NT2/D1 (cell line): ENCODE measurements at places on chromosomes 12 and 14.

- DNase-seq = no peak
Measured at GRCh38 chr12:1740161-1740948, 49.5 kb downstream of the ADIPOR2 start.

GRCh38 chr12:23380419-23381100, 568.9 kb downstream of the SOX5 start:
- DNase-seq = no peak

- DNase-seq = no peak
Measured at GRCh38 chr12:87280356-87280755, 748.8 kb downstream of the C12orf50 start.

DNA sequence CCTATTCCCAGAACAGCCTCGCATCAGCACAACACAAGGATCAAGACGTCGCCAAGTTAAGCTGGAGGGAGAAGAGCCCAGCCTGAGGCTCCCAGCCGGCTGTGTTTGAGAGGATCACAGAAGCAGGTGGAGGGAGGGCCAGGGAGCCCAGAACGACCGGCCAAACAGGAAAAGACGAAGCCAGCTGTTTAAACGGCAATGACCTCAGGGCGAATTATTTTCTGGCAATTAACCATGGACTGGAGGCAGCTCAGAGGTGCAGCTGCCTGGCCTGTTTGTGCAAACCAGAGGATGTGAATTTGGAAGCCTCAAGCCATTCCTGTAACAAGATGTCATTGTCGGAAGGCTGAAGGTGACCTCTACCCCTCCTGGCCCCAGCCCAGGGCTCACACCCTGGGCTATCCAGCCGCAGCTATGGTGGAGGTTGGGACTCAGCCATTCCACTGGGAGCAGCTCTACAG, 175.8 kb upstream of the PRMT8 start:
- DNase-seq = peak; percentile 42

- DNase-seq = peak; percentile 36
Measured at GRCh38 chr14:78519863-78520262, 349.7 kb downstream of the NRXN3 start.

DNA sequence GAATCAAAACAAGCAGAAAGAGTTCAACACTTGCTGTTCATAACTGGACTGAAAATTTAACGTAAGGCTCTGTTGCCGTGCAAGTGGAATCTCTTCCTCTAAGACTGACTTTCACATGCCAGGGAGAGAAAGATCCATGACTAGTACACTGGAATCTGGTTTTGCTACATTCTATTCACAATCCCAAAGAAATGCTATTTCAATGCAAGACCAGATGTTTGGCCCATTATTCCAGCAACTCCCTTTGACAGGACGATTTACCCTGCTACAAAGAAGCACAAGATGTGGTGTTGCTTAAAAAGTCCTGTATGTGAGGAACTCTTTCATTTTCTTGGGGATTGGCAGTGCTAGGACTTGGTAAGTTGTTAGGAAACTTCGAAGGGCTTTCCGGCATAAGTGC, 17.4 kb downstream of the RFC5 start:
- no peak for DNase-seq

- no peak for DNase-seq
Measured at GRCh38 chr14:68878908-68879307, 86.0 kb upstream of the ZFP36L1 start.

DNA sequence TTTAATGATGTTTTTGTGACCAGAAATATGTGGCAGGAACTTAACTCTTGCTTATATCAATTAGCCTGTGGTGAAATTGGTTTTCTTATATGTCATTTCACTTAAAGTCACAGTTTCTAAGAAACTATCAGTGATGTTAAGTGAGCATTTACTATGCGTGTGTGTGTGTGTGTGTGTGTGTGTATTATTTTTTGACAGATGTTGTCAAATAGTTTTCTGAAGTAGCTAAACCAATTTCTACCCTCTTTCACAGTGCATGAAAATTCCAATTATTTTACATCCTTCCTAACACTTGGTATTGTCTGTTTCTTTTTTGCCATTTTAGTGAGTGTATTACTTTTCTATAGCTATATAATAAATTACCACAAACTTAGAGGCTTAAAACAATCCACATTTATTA, 122.1 kb upstream of the CAND1 start:
- DNase-seq = no peak

DNA sequence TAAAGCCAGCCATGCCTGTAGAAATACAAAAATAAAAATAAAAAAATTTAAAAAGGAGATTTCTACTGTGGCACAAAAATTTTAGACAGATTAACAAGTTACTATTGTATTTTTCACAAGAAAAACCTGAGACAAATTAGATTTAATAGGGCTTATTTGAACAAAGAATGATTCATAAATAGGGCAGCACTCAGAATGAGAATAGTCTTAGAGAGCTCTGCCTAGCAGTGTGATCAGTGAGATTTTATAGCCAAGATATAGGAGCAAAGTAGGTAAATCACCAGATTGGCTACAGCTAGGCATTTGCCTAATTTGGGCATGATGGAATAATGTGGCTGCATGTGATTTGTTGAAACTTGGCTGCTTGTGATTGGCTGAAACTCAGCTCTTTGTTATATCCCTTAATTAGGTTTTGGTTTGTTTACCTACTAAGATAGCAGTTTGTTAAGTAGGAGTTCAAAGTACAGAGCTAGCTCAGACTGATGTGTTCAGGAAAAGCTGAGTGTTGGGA, 279.7 kb upstream of the TMTC1 start:
- DNase-seq = no peak

GRCh38 chr12:12582895-12583303, 20.2 kb upstream of the DUSP16 start:
- DNase-seq = no peak

DNA sequence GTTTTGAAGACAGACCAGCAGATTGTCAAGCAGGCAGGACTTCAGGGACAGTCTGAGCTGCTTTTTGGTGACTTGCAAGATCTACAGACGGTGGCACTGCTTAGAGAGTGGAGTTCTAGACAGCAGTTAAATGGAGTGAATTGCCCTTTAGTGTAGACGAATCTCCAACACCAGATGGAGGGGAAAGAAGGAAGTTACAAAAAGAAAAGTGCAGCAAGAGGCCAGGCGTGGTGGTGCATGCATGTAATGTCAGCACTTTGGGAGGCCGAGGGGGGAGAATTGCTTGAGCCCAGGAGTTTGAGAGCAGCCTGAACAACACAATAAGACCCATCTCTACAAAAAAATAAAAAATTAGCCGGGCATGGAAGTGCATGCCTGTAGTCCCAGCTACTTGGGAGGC, 8.4 kb upstream of the HHIPL1 start:
- DNase-seq = no peak

DNA sequence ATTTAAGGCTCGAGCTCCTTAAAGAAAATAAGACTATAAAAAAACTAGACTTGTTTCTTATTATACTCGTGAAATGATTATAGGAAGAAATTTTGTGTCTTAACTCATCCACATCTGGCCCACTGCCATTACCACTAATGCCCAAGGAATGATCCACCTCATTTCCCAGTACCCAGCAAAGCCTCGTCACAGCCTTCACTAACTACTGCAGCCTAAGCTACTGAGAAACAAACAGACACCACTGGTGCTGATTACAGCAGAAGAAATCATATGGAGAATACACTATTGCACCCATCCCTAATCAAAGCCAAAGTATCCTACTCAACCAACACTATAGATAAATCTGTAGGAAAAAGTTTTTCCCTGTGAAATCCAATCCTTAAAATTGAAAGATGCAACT, 205.3 kb upstream of the NAV3 start:
- DNase-seq = no peak

DNA sequence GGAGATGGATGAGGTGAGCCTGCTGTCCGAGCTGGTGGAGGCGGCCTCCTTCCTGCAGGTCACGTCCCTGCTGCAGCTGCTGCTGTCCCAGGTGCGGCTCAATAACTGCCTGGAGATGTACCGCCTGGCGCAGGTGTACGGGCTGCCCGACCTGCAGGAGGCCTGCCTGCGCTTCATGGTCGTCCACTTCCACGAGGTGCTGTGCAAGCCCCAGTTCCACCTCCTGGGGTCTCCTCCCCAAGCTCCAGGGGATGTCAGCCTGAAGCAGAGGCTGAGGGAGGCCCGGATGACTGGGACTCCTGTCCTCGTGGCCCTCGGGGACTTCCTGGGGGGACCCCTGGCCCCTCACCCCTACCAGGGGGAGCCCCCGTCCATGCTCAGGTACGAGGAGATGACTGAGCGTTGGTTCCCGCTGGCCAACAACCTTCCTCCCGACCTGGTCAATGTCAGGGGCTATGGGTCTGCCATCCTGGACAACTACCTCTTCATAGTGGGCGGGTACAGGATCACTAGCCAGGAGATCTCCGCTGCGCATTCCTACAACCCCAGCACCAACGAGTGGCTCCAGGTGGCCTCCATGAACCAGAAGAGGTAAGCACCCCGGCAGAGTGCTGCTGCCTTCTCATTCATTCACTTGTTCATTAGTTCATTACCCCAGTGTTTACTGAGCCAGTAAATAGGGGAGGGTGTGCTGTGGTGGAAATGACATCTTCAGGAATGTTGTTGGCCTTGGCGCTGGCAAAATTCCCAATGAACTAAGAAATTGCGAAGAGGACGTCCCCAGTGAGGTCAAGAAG, 774 bp upstream of the MANSC4 start:
- peak; percentile 30 for DNase-seq

GRCh38 chr14:68677476-68677875, 115.4 kb downstream of the ZFP36L1 start:
- no peak for DNase-seq

DNA sequence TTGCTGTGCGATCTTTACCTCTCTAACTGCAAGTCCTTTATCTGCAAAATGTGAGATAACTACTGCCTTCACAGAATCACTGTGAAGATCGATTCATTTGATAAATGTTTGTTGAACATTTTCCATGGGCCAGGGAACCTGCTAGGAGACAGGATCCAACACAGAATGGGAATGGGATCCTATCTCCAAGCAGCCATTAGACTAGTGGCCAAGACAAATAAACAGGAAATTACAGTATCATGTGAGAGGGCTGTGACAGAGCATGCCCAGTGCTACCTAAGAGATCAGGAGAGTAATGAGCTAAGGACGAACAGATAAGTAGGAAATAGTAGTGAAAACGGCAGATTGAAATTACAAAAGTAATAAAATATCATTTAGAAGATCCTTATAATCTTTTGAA, 105.7 kb downstream of the GRIN2B start:
- DNase-seq = no peak

DNA sequence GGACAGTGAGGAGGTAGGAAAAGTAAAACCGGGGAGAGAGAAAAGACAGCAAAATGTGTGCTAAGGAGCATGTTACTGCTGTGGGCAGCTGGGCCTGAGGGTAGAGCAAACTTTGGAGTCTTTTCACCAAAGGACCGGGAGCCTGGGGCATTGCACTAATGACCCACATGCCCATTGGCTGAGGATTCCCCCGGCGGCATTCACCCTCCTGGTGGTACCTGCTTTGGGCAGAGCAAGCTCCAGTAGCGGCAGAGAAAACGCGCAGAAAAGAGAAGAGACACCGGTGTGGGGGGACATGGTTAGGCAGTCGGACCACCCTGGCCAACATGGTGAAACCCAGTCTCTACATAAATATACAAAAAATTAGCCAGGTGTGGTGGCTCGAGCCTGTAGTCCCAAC, 83.4 kb upstream of the ESRRB start:
- no peak for DNase-seq

DNA sequence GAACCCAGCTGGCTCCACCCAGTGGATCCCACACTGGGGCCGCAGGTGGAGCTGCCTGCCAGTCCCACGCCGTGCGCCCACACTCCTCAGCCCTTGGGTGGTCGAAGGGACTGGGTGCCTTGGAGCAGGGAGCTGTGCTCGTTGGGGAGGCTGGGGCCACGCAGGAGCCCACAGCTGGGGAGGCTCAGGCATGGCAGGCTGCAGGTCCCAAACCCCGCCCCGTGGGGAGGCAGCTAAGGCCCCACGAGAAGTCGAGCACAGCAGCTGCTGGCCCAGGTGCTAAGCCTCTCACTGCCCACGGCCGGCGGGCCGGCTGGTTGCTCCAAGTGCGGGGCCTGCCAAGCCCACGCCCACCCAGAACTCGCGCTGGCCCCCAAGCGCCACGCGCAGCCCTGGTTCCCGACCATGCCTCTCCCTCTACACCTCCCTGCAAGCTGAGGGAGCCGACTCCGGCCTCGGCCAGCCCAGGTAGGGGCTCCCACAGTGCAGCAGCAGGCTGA, 56.2 kb downstream of the ANO2 start:
- DNase-seq = no peak

- DNase-seq = no peak
Measured at GRCh38 chr12:69947897-69948296, 122.9 kb downstream of the MYRFL start.

DNA sequence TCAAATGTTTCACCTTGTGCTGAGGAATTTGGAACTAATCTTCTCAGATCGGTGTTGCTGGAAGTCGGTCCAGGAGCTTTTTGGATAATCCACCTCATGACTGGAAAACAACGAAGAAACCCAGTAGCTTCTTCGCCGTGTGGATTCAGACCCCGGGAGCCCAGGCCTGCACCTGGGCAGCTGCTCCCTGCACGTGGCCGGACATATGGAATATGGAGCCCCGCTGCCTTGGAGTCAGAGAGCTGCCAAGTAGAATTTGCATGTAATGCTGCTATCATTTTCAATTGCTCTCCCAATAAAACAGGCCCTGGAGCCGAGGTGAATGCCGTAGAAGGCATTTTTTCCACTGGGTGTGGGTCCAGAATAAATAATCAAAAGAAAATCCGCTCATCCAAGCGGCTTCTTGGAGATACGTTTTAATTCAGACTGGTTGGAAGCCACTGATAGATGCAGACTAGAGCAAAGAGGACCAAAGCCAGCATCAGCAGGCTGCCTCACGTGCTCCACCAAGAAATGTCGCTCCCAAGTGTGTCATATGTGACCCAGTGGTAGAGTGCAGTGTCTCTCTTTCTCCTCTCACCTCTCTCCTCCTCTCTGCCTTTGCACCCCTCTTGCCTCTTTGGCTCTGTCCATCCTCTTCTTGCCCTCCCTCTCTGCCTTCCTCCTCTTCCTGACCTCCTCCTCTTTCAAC, 115.3 kb downstream of the ZNF664 start:
- no peak for DNase-seq

DNA sequence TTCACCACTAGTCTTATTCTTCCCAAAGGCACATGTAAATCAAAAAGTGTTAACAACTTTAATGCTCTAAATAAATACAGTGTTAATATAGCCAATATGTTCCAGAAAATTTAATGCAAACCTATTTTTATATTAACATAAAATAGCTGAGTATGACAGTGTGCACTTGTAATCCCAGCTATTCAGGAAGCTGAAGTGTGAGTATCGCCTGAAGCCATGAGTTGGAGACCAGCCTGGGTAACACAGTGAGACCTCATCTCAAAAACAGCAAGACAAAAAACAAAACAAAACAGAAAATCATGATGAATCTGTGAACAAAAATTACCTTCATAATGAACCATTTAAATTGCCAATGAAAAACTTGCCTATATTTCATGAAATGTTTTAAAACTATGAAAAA, 798.9 kb downstream of the SLC6A15 start:
- DNase-seq = no peak

DNA sequence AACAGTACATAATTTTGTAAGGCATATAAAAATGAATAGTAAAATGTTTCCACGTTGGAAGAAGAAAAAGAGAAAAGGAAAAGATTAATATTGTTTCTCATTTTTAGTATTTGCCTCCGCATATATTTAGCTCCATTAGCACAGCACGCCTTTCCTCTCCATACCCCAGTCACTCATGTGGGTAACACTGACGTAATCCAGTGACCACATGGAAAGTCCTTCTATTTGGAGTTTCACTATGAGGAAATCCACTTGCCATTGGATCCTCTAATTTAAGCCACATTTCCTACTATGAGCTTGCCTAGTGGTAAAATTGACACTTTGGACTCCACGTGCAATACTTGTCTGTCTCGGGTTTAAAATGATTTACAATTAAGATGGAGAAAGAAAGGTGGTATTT, 5.7 kb upstream of the SLCO1A2 start:
- DNase-seq = no peak

- no peak for DNase-seq
Measured at GRCh38 chr14:98542316-98542715, 729.7 kb downstream of the BCL11B start.
